ENCODE measurements at places on chromosomes 1 and 21.

- no peak for DNase-seq
Measured at GRCh38 chr1:159612211-159612885, 24.7 kb downstream of the APCS start.

DNA sequence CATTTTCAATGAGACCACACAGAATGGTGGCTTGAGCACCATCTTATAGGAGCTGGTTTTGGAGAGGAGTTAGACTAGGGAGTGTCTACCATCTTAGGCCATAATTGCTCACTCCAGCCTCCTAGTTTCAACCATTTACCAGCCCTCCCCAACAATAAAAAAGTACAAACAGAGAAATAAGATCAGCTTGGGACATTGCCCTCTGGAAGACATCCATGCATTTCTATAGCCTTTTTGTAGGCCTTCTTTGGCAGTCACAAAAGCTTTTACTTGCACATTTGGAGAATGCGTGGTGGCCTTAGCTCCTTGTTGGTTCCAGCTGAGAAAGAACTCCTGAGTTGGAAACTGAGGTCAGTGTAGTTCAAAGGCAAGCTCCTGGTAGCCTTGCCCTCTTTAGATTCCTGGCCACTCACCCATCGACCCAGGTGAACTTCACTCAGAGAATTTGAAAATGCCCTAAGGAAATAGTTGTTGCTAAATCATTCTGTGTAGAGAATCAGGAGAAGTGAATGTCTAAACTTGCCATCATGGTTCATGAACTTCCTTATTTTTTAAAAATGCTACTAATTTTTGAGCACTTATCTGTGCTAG lies 301.7 kb upstream of the PROX1 start:
- DNase-seq, result no peak

- DNase-seq, result no peak
Measured at GRCh38 chr1:912740-913301, 10.9 kb upstream of the SAMD11 start.

- no peak for DNase-seq
Measured at GRCh38 chr1:247417831-247418230, 1.9 kb downstream of the NLRP3 start.

DNA sequence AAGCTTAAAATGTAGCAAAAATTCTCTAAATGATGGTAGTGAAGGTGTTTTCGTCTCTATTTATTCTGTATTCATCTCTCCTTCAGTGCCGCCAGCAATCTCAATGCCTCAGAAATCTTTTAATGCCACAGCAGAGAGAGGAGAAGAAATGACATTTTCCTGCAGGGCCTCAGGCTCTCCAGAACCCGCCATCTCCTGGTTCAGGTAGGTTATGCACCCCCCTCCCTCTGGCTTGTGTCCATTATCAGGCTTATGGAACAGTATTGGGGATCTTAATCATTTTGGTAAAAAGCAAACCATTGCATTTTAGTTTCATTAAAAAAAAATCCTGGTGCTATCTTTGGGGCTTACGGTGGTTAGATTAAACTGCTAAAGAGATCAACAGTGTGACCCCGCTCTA lies 326.1 kb downstream of the NCAM2 start:
- DNase-seq, result no peak

DNA sequence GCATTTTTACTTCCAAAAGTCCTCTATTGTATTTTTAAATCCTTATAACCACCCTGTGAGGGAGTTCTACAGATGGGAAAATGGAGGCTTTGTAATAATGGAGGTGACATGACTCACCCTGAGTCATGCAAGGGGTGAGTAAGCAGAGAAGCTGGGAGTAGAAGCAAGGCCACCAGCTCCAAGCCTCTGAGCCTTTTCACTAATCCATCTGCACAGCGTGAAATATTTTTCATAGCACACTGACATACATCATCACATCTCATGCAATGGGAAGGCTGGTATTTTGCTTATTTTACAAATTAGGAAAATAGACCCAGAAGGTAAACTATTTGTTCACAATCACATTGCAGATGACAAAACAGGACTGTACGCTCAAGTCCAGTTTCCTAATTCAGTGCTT lies 96.9 kb downstream of the KCNH1 start:
- DNase-seq, result no peak

DNA sequence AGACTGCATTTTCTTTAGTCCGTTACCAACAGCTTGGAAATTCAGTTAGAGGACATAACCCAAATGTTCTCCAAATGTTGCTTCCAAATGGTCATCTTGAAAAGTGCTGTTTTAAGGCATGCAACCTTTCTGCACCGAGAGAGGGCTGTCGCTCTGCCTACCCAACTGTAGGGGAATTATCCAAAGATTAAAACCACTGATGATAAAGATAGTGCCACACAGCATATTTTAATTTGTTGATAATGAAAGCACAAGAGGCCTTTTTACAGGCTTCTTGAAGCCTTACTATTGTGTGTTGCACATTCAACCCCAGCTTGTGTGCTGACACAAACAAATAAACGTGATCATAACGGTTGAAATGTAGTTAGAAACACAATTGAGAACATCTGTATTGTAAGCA lies 121.5 kb downstream of the LMO4 start:
- DNase-seq, result no peak

- DNase-seq, result no peak
Measured at GRCh38 chr21:14318578-14318977, 64.4 kb downstream of the HSPA13 start.
